ENCODE measurements at places on chromosomes 7 and 10.

- no peak for DNase-seq
These were observed 396.2 kb downstream of the REEP3 start for GRCh38 chr10:63917363-63917762.

- DNase-seq: no peak
These were observed 272.4 kb upstream of the BMPER start for GRCh38 chr7:33632840-33633525.

DNA sequence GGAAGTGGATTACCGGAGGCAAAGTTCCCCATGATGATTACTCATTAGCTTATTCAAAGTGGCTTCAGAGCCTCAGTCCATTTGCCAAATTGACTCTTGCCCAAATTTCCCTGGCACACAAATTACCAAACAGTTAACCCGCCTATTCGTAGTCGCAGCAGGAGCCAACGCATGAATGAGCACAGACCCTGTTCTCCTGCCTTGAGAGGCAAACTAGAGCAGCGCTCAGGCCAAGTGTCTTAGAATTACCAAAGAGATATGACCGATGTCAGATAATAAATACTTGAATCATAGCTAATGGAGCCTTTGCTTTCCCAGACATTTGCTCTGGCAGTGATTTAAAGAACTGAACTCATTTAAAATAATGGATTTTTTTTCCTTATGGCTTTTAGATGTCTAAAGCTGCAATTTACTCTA, 64.9 kb downstream of the CTTNBP2 start:
- DNase-seq: peak; percentile 33

DNA sequence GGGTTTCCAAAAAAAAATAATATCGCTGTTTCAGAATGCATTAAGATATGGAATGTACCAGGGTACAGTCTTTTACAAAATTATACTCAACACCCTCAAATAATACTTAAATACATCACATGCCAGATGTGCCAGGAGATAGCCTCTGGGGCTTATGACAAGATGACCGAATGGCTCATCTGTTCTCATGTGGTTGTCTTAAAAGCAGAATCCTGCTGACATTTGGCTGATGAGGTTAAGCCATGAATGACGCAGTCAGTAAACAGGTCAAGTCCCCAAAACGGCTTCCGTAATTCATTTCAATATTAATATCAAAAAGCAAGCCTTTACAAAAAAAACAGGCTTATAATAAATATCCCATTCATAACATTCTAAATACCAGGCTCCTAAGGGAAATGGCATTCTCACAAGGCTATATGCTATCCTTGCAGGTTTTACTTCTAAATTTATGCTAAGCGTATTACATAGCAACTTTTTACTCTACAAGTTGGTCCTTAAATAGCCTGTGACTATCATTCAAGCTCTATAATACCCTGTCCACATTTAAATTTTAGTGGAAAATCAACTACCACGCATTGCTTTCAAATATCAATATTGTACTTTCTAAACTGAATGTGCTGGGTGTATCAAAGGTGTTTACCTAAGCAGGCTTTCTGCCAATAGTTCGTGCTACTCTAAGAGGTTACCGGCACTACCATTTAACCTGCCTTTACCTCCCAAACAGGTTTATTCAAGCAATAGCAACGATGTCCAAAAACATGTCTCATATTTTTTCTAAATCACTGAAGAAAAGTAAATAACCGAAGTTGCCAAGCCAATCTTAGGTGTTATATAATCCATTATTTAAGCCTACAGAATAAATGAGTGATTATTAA, 15.6 kb downstream of the SMURF1 start:
- peak; percentile 40 for DNase-seq

GRCh38 chr10:3365630-3366029, 193.0 kb upstream of the PITRM1 start:
- DNase-seq: peak; percentile 81

GRCh38 chr10:65845916-65846315, 1079.9 kb upstream of the LRRTM3 start:
- DNase-seq: no peak

DNA sequence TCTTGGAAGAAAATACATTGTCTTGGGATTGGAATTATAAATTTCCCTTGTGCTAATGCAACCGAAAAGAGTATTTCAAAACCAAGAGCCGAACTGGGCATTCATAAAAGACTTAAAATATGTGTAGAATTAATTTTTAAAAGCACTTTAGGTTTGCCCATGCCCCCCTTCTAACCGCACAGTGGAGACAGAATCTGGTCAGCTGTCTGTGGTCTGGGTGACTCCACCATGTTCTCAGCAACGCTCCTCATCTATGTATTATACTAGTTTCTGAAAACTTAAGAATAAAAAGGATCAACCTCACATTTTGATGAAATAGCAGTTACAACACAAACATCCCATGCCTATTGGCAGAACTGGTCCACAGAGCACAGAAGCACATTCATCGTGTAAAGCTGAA, 192.6 kb upstream of the C7orf33 start:
- no peak for DNase-seq

DNA sequence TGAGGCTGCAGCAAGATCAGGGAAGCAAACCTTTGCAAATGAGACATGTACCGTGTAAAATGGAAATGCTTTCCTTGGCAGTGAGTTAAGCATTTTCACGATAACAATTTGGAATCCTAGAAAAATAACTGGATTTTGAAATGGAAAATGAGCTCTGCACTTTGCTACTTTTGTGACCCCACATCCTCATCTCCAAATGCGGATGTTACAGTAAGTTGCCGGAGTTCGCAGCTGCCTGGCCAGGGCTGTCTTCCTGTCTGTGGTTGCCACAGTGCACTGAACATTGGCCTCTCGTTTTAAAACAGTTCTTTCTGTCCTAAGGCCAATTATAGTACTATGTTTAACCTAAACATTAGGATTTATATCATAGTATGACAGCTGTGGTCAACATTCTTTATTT, 136.2 kb upstream of the FZD8 start:
- DNase-seq: no peak

GRCh38 chr7:15688279-15688626, 1.8 kb upstream of the MEOX2 start:
- no peak for DNase-seq

DNA sequence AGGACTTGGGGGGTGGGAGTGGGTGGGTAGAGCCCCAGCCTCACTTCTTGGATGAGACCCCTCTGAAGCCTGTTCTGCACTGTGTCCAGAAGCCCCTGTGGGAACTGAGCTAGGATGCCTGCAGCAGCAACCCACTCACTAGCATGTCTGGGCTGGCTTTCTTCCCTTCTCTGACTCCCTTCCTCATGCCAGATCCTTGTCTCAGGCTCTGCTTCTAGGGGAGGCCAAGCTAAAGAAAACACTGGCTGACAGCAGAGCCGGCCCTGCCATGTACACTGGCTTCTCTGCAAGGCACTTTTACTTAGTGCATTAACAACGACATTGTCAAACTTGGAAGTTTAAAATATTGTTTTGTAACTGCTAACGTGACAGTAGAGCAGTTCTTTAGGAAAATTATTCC, 50.2 kb downstream of the ARHGAP22 start:
- DNase-seq: no peak

DNA sequence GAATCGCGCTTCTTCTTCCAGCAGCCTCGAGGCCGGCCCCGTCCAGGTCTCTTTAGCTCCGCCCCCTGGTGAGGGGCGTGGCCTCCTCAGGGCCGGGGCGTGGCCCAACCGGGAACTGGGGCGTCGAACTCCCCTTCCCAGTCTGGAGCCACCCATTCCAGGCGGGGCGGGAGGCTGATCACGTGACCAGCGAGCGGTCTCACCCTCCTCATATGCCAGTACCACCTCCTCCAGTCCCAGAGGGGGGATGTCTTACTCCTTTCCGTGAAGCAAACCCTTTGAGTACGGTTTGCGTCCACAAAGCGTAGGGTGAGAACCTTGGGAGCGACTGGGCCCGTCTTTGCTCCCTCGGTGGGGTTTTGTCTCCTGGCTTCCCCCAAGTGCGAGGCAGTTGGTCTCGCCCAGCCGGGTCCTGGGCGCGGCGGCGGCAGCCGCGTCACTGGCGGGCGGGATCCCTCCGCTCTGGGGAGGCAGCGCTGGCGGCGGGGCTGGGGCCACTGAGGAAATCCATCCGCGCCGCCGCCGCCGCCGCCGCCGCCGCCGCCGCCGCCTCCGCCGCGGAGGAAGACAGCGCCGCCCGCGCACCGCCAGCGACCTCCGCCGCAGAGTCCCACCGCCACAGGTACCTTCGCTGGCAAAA, at the start of gene GNB2:
Gene GNB2, plus strand, starts transcription at position 439 of the 640 bp plus-strand sequence. CDS start 2,526 bp downstream, outside the sequence.
- peak; percentile 93 for DNase-seq

DNA sequence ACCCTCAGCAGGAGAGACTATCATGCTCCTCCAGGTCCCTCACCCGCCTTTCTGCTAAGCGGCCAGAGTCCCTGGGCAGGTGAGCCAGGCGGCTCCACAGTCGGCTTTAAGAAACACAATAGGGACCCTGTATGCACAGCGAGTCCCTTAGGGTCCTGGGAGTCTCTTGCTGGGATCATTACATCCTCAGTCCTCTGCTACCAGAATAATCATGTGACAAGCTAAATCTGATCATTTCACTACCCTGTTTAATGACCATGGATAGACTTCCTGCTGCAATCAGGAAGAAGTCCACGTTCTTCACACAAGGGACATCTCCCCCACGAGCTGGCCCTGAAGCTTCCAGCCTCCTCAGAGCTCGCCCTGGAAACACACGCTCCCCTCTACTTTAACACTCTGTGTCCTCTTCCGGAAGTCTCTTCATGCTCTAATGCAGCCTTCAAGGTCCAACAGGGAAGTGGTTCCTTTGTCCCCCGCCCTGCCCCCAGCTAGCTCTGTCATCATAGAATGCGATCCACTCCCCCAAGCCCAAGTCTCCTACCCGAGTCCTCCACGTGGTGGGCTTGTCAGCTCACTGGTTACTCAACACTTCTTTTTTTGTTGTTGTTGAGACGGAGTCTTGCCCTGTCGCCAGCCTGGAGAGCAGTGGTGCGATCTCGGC, 101.5 kb downstream of the RNF216 start:
- no peak for DNase-seq

- DNase-seq: no peak
These were observed 48.6 kb upstream of the CNPY1 start for GRCh38 chr7:155594961-155595366.

GRCh38 chr10:113474752-113475151, 78.1 kb upstream of the HABP2 start:
- DNase-seq: no peak

GRCh38 chr10:132303361-132304115, 4.2 kb downstream of the STK32C start:
- DNase-seq: no peak

DNA sequence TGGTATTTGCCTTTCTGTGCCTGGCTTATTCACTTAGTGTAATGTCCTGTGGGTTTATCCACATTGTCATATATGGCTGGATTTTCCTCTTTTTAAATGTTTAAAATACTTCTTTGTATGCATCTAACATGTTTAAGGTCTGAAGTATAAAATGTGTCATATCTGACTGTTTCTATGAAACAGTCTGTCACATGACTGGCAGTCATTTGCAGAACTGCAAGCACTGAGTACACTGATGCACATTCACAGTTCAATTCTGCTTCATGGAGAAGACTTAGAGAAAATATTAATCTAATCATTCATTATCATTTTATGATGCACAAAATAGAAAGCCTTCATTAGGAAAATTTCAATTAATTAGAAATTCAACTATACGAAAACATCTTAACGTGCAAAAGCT, 119.7 kb upstream of the PRSS58 start:
- no peak for DNase-seq

- DNase-seq: no peak
These were observed 32.3 kb upstream of the LYZL1 start for GRCh38 chr10:29256586-29256985.

DNA sequence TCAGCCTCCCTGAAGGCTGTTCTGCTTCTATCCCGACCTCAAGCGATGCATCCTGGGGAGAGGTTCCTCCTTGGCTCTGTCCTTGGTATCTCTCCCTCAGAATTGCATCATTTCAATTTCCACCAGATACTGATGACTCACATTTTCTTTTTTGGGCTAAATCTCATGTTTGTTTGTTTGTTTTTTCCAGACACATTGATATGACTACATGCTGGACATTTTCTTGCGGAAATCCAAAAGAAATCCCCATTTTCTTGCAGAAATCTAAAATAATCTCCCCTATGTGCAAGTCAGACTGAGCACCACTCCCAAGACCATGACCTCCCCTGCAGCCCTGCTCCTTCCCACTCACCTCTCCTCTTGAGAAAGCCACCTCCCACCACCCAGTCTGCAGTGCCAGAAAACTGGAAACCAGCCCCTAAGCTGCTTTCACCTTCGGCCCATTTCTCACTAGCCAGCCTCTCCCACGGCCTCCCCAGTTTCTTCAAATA, 260.2 kb upstream of the PRKCQ start:
- no peak for DNase-seq

DNA sequence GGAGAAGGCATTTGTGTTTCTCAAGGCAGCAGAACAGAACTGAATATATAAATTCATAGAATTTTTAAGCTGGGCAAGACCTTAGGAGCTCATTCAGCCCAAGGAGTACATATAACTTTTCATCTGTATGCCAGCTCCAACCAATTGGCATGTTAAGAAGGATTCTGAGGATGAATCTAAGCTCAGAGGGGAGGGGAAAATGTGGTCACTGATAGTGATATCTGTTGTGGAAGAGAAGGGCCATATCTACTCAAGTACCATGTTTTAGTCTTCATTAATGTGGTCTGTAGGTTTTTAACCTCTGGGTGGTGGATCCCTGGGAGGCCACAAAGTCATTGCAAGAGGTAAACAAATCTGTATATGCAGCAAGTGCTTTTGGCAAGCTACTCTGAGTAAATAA, 6.4 kb downstream of the CALD1 start:
- no peak for DNase-seq

GRCh38 chr7:25894902-25895791, 256.9 kb upstream of the NFE2L3 start:
- peak; percentile 18 for DNase-seq

DNA sequence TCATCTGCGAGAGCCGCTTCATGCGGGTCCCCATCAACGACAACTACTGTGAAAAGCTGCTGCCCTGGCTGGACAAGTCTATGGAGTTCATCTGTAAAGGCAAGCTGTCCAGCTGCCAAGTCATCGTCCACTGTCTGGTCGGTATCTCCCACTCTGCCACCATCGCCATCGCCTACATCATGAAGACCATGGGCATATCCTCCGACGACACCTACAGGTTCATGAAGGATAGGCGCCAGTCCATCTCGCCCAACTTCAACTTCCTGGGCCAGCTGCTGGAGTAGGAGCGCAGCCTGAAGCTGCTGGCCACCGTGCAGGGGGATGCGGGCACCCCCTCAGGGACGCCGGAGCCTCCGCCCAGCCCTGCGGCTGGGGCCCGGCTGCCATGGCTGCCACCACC, 11.7 kb upstream of the SEC24C start:
- DNase-seq: no peak

GRCh38 chr7:35593899-35594298, 101.0 kb downstream of the HERPUD2 start:
- DNase-seq: no peak

DNA sequence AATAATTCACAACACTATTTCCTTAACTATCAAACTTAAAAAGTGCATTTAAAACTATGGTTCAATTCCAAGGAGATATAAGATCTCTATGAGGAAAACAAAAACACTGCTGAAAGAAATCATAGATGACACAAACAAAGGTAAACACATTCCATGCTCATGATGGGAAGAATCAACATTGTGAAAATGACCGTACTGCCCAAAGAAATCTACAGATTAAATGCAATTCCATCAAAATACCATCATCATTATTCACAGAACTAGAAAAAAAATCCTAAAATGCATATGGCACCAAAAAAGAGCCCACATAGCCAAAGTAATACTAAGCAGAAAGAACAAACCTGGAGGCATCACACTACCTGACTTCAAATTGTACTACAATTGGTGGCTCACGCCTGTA, 159.9 kb upstream of the EEPD1 start:
- DNase-seq: no peak

- DNase-seq: peak; percentile 52
These were observed 804 bp downstream of the UNC5B start for GRCh38 chr10:71213127-71213621.

- peak; percentile 15 for DNase-seq
These were observed 58.7 kb upstream of the PRPS1L1 start for GRCh38 chr7:18086165-18087025.

Data from NCI-H748 treated with DMSO at 0.1 percent for 48 hours (cell line).